ENCODE measurements at places on chromosomes 3 and 15.

DNA sequence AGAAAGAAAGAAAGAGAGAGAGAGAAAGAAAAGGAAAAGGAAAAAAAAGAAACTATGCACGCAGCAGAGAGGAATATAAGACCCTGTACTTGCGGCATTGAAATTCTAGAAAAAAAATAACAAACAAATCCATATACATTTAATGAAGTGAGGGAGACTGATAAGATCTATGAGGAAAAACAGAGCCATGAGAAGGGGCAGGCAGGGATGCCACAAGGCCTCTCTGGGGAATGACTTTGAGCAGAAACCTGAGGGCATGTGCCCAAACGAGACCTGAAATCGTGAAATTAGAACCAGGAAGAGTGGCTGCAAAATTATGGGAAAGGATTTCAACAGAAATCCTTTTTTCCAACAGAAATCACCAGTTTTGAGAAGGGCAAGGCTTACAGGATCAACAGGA, 98.4 kb downstream of the GABRB3 start:
- no peak for DNase-seq

GRCh38 chr3:183427876-183428446, 458 bp downstream of the MCF2L2 start:
- DNase-seq = peak; percentile 97

DNA sequence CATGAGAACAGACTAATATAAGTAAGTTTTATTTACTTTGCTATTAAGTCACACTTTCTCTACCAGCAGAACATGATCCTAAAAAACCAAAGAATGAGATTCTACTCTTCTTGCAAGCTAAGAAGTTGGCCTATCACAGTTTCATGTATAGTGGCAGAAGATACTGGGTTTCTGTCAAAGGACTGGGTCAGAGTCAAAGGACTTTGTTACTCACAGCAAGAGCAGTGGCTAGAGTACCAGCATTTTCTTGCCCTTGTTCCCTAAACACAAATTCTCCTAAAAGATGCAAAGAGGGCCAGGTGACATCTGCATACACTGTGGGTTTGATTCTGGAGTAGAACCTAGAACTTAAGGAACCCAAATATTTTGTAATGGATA, 105.2 kb downstream of the CBLB start:
- DNase-seq = no peak

DNA sequence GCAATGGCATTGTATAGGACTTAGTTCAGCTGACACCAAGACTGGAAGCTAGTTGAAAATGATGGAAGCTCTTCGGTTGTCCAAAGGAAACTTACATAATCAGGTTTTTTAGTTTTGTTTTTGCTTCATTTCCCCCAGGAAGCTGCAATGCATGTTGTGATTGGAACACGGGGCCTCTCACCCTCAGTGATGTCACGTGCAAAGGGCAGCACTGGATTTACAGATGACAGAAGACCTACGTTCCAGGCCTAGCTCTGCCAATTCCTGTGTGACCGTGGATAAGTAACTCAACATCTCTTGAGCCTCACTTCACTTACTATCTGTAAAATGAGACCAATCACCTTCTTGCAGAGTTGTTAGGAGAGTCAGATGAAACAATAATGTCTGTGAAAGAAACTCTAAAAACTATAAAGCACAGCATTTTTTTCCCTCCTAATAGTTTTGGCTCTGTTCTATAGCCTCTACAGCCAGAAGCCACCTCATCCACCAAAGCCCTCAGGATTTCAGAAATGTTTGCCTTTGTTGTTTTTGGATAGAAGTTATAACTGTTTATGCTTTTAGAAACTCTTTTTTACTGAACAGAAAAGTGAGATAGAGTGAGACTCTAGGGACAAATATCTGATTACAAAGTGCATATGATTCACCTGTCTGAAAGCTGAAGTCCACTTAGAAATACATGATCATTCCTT, 4.6 kb downstream of the RBSN start:
- no peak for DNase-seq

- no peak for DNase-seq
Measured at GRCh38 chr15:63109498-63109897, 12.2 kb upstream of the LACTB start.

DNA sequence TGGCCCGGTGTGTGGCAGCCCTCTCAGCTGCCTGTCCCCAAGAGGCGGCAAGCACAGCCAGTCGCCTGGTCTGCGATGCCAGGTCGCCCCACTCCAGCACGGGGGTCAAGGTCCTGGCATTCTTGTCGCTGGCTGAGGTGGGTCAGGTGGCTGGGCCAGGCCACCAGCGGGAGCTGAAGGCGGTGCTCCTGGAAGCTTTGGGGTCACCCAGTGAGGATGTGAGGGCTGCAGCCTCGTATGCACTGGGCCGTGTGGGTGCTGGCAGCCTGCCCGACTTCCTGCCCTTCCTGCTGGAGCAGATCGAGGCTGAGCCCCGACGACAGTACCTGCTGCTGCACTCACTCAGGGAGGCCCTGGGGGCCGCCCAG, 20.8 kb downstream of the CAND2 start:
- DNase-seq = no peak

GRCh38 chr3:152071924-152072323, 196.8 kb upstream of the MBNL1 start:
- no peak for DNase-seq

GRCh38 chr15:39908186-39908585, 11.9 kb downstream of the GPR176 start:
- no peak for DNase-seq
